ENCODE measurements at places on chromosomes 7 and 10.
A peak's percentile ranks its signal among the peaks of the same experiment; 100 is the strongest.

GRCh38 chr10:117537904-117538524 is 4.5 kb upstream of the EMX2 start:
- peak; percentile 36 for DNase-seq

GRCh38 chr7:107103369-107103768 is 58.9 kb downstream of the PRKAR2B start:
- DNase-seq: no peak

GRCh38 chr7:8325067-8325466 is 63.1 kb upstream of the ICA1 start:
- DNase-seq: no peak

GRCh38 chr10:73366381-73367298 is 8.0 kb upstream of the CFAP70 start:
- no peak for DNase-seq

DNA sequence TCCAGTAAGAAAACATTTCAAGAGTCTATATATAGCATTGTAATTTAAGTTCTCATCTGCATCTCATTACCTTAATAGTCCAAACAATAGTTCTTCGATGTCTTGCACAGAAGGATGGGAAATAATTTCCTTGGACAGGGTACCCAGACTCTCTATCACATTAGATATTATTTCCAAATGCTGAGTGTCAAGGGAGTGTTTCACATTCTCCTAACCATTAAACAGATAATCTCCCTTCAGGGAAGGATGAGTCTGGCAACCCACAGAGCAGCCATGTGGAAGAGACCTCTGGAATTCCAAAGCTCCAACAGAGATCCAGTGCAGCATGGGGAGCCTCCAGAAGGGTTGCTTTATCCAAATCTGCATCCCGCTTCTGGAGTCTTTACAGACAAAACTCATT is 89.6 kb downstream of the FZD1 start:
- peak; percentile 10 for DNase-seq

- DNase-seq: peak; percentile 76
Measured at GRCh38 chr7:130277763-130278643, 11.3 kb downstream of the CPA2 start.

GRCh38 chr7:50353894-50354595 is 49.5 kb downstream of the IKZF1 start:
- DNase-seq: no peak

GRCh38 chr7:102061981-102062390 is 224.7 kb upstream of the SH2B2 start:
- DNase-seq: no peak

GRCh38 chr7:36611703-36612102 is 112.6 kb downstream of the AOAH start:
- no peak for DNase-seq

- DNase-seq: no peak
Measured at GRCh38 chr10:58440484-58440883, 55.3 kb downstream of the TFAM start.

DNA sequence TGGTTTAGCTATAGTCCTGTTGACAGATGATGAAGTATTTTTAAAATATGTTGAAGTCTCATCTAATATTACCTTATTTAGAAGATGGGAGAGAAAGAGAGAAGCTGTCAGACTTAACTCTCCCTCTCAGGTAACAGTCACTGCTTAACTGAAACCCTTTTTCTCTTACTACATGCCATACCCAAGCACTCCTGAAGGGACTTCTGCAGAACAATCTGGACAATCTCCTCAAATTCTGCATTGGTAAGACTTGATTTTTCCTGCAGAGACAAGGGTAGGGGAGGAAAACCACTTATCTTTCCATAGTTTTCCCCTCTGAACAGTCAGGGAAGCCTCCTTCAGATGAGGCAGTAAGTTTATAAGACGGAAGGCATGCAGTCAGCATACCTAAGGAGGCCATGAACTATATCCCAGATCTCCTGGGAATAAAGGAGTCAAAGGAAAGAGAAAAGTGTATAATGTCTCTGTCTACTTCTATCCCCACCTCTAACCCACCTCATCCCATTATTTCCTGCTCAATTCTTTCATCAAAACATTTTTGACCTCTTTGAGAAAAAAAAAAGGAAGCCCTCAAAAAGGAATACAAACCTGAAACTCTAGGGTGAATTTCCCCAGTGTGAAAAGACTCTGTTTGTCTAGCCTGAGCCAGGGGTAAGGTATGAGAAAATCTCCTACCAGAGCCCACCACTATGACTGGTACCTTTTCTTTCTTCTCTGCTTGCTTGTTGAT is 9.4 kb downstream of the ZCWPW1 start:
- DNase-seq: no peak

- DNase-seq: no peak
Measured at GRCh38 chr10:82440775-82441174, 565.8 kb downstream of the NRG3 start.

- peak; percentile 18 for DNase-seq
Measured at GRCh38 chr7:87231711-87232110, 12.2 kb upstream of the TMEM243 start.

- no peak for DNase-seq
Measured at GRCh38 chr10:79230328-79230830, 116.9 kb upstream of the PPIF start.

DNA sequence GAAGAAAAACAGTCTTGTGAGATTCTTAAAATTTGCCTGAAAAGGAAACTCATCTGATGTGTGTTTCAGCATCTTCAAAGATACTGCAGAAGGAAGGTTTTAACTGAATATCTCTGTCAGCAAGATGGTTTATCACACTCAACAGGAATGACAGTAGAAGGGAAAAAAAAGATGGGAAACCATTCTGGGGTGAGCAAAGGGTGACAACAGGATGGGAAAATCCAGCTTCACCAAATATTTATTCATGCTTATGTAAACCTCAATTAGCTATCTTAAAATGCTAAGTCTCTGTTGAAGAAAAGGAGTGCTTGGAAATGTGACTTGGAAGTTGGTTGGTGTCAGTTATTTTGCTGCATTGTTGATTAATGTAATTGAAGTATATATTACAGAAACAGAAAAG is 82.2 kb downstream of the FZD1 start:
- DNase-seq: no peak

DNA sequence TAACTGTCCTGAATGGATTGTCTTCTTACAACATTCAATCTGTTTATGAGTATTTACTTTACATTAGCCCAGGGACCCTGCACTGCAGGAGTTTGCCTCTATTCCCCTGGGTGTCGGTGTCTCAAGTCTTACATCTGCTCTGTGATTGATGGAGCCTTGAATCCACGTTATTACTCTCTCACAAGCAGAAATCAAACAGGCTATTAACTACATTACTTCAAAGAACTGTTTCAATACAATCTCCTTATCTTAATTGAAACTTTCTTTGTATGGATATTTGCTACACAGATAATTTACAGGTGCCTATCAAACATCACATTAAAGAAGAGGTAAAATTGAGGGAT is 3.1 kb upstream of the ARID5B start:
- no peak for DNase-seq

DNA sequence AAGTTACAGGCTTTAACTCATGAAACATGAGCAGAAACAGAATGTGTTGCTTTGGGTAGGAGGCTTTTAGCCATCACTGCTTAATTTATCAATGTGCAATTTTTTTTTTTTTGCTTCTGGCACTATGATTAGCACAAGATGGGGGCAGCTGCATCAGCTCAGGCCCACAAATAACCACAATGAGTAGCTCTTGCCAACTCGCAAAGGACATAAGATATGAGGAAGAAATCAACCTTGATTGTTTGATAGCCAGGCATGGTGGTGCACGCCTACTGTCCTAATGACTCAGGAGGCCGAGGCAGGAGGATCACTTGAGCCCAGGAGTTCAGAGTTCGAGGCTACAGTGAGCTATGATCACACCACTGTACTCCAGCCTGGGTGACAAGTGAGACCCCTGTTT is 12.3 kb downstream of the NOD1 start:
- DNase-seq: no peak

- no peak for DNase-seq
Measured at GRCh38 chr7:141011443-141011842, 3.3 kb downstream of the MRPS33 start.

- no peak for DNase-seq
Measured at GRCh38 chr7:136256491-136256890, 279.3 kb upstream of the MTPN start.

GRCh38 chr10:79242620-79243152 is 104.6 kb upstream of the PPIF start:
- peak; percentile 92 for DNase-seq

DNA sequence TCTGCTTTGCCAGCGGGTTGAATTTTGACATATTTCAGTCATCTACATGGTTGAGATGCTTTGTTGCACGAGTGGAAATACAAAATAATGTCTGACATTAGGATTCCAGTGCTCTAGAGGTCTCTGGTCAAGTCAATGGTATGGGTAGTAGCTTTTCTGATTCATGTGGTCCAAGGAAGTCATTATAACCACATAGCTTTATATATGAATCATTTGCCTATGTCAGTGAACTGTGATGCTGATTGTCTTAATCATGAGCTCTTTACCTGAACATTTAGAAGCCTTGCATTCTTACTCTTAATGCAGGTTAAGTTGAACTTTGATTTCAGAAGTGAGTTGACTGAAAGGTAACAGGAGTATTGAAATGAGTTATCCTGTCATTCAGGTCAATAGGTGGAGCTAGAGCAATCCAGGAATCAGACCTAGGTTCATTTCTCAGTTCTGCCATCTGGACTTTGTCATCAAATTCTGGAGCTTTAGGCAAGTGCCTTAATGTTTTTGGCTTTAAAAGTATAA is 3.3 kb downstream of the MAPK8 start:
- peak; percentile 46 for DNase-seq

GRCh38 chr7:35446091-35446490 is 192.2 kb upstream of the TBX20 start:
- no peak for DNase-seq

DNA sequence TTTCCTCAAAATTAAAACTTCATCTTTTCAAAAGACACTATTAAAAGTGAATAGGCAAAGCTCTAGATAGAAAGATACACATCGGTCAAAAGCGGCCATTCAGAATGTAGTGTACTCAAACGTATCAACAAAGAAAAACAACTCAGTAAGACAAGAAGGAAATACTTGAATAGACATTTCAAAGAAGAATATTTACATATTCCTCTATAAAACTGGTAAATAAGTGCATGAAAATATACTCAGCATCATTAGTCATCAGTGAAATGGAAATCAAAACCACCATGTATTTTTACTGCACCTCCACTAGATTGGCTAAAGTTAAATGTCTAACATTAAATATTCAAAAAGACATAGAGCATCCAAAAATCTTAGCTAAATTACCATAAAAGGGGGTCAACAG is 551.1 kb upstream of the SORCS1 start:
- DNase-seq: no peak

DNA sequence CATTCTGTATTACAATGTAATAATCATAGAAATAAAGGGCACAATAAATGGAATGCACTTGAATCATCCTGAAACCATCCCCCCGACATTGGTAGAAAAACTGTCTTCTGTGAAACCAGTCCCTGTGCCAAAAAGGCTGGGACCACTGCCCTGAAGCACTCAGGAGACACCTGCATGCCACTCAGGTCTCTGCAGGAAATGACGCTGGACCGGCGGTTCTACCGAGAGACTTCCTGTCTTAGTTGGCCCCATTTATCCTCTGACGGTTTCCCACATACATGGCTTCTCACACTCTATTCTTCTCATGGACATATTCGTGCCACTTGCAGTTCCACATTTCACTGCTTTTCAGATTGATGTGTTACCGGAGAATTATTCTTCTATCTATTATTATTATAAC is 617.5 kb downstream of the SDK1 start:
- no peak for DNase-seq

GRCh38 chr7:50304911-50305582 is 531 bp downstream of the IKZF1 start:
- DNase-seq: no peak

DNA sequence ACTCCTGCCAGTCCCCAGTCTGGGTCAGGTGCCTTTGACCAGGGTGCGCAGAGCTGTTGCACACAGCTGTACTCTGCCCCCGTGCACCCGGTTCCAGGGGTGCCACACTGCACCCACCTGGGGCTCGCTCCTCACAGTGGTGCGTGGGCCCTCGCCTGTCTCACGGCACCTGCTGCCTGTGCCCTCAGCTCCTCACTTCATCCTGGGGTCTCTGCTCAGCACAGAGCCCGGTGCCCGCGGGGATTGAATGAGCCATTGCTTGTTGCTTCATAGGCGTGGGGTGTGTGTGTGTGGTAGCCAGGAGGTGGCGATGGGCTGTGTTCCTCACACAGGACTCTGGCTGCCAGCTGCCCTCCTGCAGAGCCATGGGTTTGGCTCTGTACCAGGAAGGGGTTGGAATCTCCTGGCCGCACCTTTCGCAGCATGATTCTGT is 18.5 kb downstream of the EIF3B start:
- DNase-seq: no peak

- no peak for DNase-seq
Measured at GRCh38 chr10:22742678-22743077, 28.3 kb upstream of the PIP4K2A start.

DNA sequence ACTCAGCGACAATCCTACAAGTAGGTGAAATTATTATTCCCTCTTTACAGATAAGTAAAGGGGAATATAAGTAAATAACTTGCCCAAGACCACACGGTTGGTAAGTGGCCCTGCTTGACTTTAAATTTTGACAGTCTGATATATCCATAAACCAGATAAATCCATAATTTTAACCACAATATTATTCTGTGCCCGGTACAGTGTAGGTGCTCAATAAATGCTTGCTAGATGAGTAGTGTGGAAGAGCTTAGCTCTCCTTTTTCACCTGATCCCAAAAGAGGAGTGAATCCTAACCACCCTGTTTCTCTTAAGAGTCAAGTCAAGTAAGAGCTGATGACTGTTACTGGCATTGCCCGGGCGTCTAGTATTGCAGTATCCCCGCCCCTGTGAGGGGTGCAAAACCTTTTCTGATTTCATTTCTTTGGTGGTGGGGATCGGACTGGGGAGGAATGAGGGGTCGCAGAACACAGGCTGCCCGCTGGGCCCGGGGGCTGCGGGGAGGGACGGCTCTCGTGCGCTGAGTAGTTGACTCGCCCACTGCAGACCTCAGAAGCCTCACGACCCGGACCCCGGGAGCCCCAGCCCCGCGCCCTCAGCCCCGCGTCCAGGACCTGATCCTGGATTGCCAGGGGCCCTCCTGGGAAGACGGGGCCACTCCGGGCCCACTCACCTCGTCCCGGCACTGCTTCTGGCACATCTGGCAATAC is 490 bp downstream of the KIN start:
- DNase-seq: peak; percentile 33

GRCh38 chr10:13165177-13165576 is 3.8 kb downstream of the MCM10 start:
- no peak for DNase-seq

DNA sequence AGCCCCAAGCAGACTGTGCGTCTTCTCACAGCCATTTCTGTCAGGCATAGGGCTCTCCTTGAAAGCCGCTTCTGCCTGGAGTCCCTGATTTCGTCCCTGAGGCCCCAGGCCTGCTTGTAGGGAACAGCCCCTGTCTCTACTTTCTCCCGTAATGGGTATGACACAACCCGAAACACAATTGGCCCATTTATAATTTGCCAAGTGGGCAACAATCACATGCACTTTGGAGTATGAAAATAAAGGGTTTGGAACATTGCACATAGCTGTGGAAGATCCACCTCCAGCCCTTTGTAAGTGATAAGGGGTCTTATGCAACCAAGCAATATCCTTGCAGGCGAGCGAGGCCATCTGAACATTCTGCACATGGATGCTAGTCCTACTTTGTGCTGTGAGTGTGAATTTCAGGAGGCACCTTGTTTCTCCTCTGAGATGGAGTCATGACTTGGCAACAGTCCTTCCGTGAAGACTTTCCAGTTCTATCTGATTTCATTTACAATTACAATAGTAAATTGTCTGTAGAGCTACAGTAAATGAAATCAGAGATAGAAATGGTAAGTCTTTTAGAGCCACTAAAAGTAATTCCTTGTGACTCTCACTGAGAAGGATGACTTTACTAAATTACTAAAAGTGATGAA is 141.5 kb downstream of the CUBN start:
- no peak for DNase-seq

- no peak for DNase-seq
Measured at GRCh38 chr10:45076891-45077290, 76.2 kb downstream of the ZNF22 start.
